NCI-H2081 (cell line): ENCODE measurements at places on chromosomes 5 and 9.

DNA sequence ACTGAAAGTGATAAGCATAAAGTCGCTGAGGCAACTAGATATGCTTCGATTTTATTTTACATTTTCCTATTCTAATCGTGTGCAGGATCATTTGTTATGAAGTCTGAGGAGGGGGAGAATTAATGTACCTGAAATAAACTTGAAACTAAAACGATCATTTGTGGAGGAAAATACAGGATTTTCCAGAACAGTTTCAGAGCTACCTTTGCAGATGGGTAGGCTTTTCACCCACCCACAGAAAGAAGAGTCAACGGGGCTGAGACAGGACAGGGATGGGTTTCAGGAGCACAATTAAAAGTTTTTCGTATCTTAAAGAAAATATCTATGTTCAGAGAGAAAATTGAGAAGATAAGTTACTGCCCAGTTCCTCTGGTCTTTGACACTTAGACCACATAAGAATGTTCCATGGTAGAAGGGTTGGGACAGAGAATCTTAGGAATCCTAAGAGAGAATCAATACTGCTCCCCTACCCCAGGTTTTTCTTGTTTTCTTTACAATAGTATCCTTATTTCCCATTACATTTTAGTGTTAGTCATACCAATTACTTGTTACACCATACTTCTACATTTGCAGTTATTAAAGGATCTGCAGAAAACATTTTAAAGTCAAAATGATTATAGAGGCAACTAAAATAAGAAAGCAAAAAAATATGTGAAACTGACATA is 211.4 kb downstream of the DEPDC1B start:
- no peak for DNase-seq

DNA sequence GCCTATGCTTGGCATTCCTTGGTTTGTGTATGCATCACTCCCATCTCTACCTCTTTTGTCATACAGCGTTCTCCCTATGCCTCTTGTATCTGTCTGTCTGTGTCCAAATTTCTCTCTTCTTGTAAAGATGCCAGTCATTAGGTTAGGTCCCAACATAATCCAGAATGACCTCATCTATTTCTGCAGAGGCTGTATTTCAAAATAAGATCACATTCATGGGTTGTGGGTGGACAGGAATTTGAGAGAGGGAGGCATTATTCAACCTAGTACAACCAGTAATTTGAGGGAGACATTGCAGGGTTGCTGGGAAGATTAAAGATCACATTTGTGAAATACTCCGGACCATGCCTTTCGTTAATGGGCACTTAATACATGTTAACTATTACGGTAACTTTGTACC is 155.0 kb downstream of the MAN2A1 start:
- no peak for DNase-seq

DNA sequence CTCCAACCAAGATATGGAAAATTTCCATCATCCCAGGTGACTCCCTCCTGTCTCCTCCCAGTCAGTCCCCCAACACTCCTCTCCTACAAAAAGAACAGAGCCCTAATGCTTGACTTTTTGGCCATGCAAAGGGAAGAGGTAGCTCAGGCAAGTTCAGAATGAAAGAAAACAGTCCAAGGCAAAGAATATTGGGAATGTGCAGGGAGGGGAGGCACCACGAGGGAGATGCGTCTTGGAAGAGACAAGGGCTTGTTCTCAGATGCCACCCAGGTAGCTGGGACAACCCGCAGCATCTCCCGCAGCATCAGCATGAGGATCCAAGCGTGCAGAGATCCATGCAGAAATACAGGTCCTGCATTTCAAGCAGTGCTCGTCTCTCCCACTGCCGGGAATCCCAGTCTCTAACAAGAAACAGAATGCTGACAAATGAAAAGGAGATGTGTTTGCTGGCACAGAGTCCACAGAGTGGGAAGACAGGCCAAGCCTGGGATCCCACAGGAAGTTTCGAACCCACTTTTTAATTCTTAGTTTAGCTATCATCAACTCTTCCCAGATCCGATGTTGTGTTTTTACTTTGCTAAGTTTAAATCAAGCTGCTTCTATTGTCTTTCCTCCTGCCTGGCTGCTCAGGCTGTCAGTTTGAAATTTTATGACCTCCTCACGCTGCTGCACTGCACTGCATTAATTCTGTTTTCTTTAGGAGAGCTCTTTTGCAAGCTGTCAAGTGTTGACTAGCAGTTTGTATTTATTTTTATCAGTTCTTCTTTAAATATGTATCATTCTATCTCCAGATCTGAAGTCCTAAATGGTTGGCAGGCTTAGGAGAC is 86.8 kb upstream of the OSMR start:
- no peak for DNase-seq

DNA sequence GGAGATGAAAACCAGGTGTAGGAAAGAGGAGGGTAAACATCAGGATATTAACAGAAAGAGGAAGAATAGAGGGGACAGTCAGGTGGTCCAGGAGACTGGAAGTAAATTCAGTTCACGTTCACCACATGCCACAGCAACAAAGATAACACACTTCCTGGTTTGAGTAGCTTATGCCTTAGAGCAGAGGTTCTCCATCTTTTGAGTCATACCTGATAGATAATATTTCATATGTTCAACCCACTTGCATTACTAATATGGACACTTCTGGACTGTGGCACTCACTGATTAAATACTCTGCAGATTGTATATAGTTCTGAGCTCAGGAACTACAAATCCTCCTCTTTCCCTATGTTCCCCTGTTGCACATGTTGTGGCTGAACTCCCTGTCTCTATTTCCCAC is 179.9 kb upstream of the NR3C1 start:
- DNase-seq, result no peak

- no peak for DNase-seq
Observed at GRCh38 chr5:140258016-140258415, 44.9 kb downstream of the PFDN1 start.

DNA sequence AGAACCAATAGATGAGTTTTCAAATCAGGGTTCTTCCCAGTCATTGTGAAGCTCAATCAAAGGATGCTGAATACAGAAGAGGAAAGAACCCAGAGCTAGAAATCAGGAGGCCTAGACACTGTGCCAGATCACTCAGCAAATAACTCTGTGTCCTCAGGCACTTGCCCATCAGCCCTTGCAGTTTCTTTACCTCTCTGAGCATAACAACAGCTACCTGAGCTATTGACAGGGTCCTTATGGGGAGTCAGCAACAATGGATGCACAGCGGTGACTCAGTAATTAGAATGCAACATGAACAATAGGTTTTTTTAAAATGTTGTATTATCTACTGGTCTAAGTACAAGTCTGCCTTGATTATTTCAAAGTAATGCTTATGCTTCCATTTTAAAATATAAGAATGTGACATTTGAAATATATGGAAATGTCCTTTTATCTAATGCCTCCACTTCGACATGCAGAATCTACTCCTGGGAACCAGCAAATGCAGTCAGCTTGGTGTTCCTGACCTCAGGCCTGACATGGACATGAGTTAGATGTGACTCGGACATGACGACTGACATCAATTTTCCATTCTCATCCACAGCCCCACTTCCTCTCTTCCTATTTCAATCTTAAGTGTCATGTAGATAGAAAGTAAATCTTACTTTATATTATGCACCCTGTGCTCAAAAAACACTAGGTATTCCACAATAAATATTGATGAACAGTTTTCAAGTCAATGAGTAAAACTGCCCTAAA is 155.0 kb downstream of the TLE1 start:
- DNase-seq, result peak; percentile 12
